Activated T-helper 1 cell treated with anti-CD3 and anti-CD28 coated beads, Interleukin-2, amount 50 U/mL, for 16 hours (primary cell): ENCODE measurements at places on chromosomes 5 and 9.

DNA sequence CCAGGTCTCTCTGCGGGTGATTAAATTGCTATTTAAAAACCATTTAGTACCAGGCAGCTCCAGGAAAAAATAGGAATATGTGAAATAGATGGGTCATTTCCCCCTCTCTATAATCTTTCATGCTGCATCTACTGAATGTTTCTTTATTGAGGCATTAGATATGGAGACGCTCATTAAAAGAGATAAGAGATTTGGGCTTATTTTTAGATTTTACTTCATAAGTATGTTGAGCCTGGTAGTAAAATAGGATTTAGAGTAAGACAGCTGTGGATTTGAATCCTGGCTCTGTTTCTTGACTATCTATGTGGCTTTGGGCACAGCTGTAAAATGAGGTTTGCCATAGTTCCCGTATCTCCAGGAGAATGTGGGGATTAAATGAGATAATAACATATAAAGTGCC is 451.0 kb upstream of the GRIA1 start:
- DNase-seq: no peak

- no peak for DNase-seq
These were observed 694 bp upstream of the PLAA start for GRCh38 chr9:26947736-26948135.

GRCh38 chr5:127899214-127899610 is 184.4 kb upstream of the SLC12A2 start:
- no peak for DNase-seq

DNA sequence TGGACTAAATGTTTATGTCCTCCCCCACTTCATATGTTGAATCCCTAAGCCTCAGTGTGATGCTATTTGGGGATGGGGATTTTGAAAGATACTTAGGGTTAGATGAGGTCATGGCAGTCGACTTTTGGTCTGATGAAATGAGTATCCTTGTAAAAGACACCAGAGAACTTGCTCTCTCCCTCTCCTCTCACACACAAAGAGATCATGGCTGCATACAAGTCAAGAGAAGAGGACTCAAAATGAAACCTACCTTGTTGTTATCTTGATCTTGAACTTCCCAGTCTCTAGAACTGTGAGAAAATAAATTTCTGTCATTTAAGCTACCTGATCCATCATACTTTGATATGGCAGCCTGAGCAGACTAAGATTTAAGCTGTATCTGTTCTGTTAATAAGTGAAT is 144.0 kb upstream of the HAPLN1 start:
- DNase-seq: no peak

DNA sequence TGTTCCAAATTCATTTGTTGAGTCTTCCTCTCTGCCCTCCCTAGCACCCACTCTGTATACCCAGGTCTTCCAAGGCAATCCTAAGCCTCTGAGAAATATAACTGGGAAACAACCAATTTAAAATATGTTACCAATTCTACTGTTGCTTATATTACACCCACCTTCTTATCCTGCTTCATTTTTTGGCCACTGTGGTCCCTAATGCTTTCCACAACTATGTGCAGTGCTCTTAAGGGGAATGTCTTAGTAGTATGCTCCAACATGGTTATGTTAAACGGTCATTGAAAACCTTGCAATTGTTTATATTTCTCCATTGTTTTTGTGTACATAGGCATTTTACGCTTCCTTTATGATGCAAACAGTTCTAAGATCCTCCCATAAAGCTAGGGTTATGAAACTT is 273.1 kb upstream of the HAPLN1 start:
- DNase-seq: no peak

GRCh38 chr5:101390151-101390908 is 487.2 kb upstream of the ST8SIA4 start:
- no peak for DNase-seq

GRCh38 chr9:134062461-134063087 is 5.3 kb downstream of the BRD3 start:
- DNase-seq: no peak

DNA sequence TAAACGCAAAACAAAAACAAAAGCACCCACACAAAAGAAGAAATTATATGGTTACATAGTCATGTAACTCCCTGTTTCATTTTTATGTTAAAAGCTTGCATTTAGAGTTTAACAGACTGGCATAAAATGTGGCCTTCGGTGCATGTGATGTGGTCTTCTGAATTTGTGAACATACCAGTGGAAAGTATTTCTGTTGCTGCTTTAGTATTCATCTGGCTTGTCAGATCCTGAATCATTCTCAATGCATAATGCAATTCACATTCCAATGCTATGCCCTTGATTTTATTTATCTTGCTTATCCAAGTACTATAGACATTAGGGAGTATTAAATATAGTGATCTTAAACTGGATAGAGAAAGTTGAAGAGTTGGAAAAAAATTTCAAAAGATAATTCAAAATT is 740.2 kb upstream of the ZNF608 start:
- DNase-seq: no peak

- no peak for DNase-seq
These were observed 7.5 kb downstream of the RAD23B start for GRCh38 chr9:107290619-107291018.

GRCh38 chr5:89883967-89884366 is 525.6 kb downstream of the CETN3 start:
- DNase-seq: no peak

GRCh38 chr9:137296670-137297664 is 5.1 kb downstream of the NRARP start:
- no peak for DNase-seq
